ENCODE measurements at places on chromosomes 6 and 20.

DNA sequence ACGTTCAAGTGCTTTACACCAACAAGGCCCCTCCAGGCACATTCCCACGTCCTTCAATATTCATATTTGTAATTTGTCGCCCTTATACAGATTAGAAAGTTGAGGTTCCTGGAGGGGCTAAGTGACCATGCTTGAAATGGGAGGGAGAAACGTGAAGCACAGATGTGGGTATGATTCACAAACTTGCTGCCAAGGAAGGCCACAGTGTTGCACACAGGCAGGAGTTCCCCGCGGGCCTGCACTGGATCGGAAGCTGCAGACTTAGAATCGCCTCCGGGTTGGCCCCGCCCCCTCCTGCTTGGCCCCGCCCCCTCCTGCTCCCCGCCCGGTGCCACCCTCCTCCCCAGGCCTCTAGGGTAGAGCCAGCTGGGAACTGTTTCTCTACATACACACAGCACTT is 58.2 kb upstream of the QKI start:
- DNase-seq = no peak

GRCh38 chr6:150531957-150532356 is 67.7 kb upstream of the PLEKHG1 start:
- no peak for DNase-seq

DNA sequence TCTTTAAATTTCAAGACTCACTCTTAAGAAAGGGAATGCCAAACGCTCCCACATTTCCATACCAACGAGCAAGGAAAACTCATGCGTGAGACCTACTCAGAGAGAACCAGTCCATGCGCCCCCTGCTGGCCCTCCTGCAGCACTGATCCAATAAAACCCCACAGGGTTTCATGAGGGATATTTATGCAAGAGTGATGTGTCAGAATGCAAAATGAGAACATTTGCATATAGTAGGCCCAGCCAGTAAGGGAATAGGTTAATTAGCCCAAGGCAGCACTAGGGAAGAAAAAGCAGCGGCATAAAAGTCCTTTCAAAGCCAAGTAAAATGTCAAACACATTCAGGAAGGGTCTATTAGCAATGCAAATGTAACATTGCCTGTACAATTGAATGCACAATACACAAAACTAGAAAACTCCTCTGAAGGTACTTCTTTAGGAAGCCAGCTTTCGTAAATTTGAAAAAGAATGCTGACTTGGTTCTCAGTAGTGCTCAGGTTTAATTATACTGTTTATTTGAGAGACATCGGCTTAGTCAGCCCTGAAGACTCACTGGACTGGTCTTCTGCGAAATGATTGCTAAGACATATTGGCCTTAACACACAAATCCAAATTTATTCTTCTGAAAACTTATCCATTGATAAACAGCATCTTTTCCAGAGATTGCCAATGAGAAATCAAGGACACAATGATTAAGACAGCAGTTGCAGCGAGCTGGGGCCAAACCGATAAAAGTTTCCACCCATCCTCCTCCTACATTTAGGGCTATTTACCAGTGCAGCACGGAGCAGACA is 93.2 kb downstream of the GMPR start:
- peak; percentile 53 for DNase-seq

DNA sequence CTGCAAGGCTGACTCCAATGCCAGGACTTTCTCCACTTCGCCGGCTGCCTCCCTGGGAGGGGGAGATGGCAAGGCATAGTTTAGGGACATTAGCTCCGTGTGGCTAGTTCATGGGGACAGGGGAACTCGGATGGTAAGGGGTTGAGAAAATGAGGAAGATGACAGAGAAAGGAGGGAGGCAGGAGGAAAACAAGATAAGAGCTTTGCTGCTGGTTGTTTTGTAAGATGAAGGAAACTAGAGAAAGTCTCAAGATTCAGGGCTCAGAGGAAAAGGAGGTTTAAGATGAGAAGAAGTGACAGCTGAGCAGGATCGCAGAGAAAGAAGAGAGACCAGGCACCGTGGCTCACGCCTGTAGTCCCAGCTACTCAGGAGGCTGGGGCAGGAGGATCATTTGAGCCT is 180.9 kb upstream of the RREB1 start:
- no peak for DNase-seq

- no peak for DNase-seq
Measured at GRCh38 chr6:102415891-102416290, 1022.4 kb downstream of the GRIK2 start.

DNA sequence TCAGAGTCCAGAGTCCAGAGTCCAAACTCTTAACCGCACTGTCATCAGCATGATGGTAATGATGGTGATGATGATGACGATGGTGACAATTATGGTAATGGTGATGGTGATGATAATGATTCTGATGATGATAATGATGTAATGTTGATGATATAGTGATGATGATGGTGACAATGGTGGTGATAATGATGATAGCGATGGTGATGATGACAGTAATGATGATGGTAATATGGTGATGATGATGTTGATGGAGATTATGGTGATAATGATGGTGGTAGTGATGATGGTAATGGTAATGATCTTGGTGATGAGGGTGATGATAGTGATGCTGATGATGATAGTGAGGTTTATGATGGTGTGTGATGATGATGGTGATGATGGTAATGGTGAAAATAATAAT is 367.8 kb upstream of the CDH4 start:
- DNase-seq = no peak

DNA sequence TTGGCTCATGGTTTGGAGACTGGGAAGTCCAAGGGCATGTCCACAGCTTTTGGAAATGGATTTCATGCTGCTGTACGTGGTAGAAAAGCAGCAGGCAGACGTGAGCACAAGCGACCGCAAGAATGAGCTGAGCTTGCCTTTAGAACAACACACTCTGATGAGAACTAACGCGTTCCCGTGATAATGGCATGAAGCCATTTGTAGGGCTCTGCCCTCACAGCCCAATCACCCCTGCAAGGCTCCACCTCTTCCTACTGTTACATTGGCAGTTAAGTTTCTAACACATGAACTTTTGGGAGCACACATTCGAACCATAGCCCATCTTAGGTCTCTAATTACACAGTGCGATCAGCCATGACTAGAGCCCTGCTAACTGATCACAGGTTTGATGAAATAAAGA is 107.5 kb upstream of the TMEM170B start:
- DNase-seq = no peak

DNA sequence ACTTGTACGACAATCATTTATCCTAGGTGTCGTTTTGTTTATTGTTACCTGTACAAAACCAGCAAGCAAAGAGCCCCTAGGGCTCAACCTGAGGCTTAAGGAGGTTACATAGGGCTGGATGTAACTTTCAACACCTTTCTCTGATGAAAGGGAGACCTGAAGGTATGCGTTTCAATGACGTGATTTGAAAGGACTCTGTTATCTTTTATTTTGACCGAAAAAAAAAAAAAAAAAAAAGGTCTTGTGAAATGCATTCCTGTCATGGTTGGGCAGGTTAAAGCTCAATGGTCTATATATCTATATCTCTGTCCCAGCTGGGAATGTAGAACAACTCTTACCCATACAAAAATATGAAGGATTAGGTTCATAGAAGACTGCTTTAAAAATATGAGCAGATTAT is 78.7 kb upstream of the SASH1 start:
- DNase-seq = no peak

DNA sequence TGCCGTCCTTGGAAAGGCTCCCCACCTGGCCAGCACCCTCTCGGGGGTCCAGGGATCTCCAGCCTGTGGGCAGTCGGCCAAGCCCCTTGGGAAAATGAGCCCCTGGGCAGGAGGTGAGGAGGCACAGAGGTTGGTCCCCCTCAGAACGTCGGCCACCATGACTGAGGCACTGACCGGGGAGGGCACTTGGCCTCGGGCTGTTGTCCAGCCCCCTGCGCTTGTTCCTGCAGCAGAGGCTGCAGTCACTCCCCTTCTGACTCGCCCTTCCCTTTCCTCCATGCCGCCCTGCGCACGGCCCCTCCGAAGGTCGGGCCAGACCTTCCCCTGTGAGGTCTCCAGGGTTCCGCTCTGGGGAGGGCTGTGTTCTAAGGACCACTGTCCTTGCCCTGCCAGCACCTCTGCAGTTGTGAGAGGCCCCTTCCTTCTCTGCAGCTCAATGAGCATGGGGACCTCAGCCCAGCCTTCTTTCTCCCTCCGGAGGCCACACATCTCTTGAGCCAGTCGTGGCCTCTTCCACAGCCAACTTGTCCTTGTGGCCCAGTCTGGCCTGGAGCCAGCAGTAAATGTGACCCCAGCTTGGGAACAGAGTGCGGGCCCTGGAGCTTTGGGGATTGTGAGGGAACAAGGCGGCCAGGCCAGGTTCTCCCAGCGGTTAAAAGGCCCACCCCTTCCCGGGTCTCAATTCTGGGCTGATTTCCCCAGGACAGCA is 195.5 kb downstream of the DLL1 start:
- no peak for DNase-seq

GRCh38 chr6:126672649-126673048 is 332.7 kb downstream of the CENPW start:
- DNase-seq = no peak

Measured in stimulated activated CD8-positive, alpha-beta memory T cell treated with anti-CD3 and anti-CD28 coated beads, Interleukin-2, amount 100 ng/mL, for 1 hour (primary cell).